Kidney (tissue), 22 donors: ENCODE measurements at places on chromosomes 11 and 22. TPM values are rescaled to one million over a fixed set of nuclear protein-coding genes. Genes with fewer than 3 reads are reported as not detected.

- no peak for DNase-seq
Measured at GRCh38 chr11:7499081-7499480, 13.8 kb downstream of the OLFML1 start.

- DNase-seq, result no peak
Measured at GRCh38 chr11:77322506-77322905, 21.0 kb upstream of the GDPD4 start.

GRCh38 chr22:27512283-27512761 lies 289.2 kb downstream of the MN1 start:
- DNase-seq, result peak; percentile 48

GRCh38 chr11:66489636-66490035 lies 9.4 kb downstream of the DPP3 start:
- no peak for DNase-seq

GRCh38 chr11:130826572-130826971 lies 89.7 kb downstream of the SNX19 start:
- no peak for DNase-seq

GRCh38 chr11:85313741-85314140 lies 313.4 kb downstream of the DLG2 start:
- no peak for DNase-seq

- peak; percentile 86 for DNase-seq
Measured at GRCh38 chr11:12235947-12236743, 125.8 kb downstream of the MICAL2 start.

- peak; percentile 67 for DNase-seq
Measured at GRCh38 chr11:63490551-63491239, at the start of gene PLAAT5. TSS of gene PLAAT5 (minus strand) at chr11:63491167. CDS start at chr11:63491034, 133 bp downstream.

DNA sequence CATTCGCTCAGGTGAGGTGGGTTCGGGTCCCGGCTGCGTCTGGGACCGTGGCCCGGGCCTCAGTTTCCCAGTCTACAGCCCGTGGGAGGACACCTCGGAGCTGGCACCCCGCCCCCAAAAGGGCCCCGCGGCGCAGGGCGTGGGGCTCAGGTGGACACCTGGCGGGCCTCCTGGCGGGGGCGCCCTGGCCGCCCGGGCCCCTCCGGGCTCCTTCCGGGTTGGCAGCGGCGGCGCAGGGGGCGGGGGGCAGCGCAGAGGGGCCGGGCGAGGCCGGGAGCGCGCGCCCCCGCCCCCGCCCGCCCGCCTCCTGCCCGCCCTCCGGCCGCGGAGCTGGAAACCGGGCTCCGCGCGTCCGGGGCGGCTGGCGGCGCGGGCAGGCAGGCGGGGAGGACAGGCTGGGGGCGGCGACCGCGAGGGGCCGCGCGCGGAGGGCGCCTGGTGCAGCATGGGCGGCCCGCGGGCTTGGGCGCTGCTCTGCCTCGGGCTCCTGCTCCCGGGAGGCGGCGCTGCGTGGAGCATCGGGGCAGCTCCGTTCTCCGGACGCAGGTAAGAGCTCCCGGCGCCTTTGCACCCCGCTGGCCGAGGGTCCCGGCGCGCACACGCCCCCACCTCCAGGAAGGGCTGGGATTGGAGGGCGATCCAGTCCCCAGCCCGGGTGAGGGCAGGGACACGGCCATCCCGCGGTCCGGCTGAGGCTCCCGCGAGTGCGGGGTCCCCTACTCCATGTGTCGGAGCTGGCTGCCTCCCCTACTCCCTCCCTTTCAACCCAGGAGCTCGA lies at the start of gene EMID1:
TSS of gene EMID1 (plus strand) at position 303 of the 778 bp plus-strand sequence. CDS start at position 446, 143 bp downstream.
- peak; percentile 75 for DNase-seq

- no peak for DNase-seq
Measured at GRCh38 chr11:2382129-2382517, 5.0 kb downstream of the CD81 start.

DNA sequence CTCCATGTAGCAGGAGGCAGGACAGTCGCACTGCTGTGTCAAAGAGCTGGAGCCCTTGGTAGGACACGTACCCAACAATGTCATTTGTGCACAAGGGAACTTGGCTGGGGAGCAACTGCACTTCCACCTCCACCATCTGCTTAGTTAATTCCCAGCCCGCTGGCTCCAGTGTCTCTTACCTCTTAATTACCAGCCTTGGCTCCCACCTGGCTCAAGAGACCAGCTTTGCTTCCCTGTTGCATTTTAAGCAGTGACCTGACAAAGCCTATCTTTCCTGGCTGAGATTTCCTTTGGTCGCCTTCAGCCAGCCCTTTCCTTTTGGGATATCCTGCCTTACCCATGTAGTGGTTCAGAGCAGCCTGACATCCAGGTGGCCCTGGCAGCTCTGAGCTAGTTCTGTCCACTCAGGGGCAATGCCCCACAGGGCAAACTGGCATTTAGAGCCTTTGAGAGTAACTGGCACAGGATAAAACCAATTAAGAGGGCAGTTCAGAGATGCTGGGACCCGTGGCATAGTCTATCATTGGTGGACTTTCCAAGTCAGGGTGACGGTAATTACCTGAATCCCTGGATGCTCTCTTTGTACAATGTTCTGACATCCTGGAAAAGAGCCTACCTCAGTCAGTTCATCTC lies 212.6 kb upstream of the SORL1-AS1 start:
- no peak for DNase-seq

DNA sequence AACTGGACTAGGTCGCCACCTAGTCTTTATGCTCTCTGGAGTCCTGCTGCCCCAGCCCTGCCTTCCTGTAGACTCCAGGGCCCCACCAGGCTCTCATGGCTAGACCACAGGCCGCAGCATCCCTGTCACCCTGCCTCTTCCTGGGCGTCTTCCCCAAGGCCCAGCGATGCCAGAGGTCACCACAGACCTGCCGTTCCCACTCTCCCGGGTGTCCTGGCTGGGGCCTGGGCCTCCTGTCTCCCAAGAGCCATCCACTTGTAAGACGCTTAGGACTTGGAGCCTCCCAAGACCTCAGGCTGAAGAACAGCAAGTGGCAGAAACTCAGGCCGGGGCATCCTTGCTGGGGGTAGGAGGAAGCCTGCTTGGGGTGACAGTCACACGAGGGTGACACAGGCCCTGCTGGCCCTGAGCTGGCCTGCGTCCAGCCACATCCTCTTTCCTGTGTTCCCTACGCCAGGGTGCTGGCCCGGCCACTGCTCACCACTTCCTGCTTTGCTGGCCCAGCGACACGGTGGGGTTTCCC lies 2.0 kb upstream of the TCIRG1 start:
- no peak for DNase-seq

DNA sequence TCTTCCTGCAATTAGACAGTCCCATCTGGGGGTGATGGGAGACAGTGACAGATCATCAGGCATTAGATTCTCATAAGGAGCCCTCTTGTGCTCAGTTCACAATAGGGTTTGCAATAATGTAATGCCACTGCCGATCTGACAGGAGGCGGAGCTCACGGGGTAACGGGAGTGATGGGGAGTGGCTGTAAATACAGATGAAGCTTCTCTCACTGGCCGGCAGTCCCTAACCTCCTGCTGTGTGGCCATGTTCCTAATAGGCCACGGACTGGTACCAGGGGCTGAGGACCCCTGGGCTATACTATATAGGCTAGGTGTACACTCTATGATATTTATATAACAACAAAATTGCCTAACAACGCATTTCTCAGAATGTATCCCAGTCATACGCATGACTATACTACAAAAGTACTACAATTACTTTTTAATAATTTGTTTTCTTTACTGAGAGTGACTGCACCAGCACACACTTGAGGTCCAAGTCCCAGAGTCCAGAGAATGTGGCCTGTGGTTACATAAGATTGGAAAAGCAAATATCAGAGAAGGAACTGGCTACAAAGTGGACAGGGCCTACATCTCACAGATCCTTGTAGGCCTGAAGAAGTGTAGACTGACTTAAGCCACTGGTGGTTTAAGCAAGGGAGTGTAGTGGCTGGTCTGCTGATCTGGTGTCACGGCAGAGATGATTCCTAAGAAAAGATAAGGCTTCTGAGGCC lies 200.0 kb downstream of the LARGE1 start:
- DNase-seq, result no peak

DNA sequence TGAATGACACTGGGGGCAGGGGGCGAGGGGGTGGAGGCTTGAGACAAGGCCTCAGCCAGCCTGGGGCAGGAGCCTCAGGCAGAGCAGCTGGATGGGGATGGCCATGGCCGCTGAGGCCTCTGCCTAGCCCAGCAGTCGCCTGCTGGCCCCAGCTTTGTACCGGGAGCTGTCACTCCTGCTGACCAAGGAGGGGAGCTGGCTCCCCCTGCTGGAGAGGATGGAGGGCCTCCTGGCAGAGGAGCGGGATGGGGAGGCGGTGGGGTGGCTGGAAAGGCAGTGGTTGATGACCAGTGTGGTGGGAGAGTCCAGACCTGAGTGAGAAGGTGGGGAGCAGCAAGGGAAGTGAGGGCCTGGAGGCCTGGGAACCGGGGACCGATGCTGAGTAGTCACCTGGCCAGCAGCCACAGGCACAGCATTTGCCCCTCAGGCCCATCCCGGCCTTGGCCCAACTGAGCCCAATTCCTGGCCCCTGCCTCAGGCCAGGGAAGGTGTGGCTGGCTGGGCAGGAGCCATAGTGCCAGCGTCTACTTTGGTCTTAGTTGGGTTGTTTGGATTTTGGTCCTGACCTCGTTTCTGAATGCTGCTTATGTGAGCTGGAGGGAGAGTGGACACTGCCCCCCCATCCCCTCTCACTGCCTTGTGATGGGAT lies 6.0 kb upstream of the SUSD2 start:
- DNase-seq, result peak; percentile 68

- DNase-seq, result no peak
Measured at GRCh38 chr11:763549-764321, 13.6 kb downstream of the GATD1 start.

DNA sequence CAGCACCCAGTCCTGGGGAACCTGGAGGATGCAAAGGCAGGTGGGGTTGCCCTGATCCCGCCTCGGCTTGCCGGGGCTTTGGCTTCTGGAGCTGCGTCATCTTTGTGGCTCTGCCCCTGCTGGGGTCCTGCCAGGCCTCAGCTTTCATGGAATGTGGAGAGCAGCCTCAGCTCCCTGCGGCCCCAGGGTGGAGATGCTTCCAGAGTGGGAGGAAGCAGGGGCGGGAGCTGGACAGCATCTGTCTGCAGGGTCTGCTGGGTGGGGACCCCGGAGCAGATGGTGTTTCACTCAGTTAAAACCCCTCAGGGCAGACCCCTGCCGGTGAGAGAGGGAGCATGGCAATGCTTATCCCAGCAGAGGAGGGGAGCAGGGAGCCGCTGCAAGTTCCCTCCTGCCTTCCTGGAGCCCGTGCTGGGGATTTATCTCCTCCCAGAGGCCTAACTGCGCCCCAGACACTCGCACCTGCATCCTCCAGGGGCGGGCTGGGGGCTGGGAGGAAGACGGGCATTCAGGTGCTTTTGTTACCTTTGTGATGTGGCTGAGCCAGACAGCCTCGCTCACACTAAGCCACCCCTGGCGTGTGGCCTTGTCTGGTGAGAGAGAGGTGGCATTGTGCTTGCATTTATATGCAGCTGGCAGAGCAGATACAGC lies 15.7 kb downstream of the GRIK4 start:
- DNase-seq, result peak; percentile 83

- no peak for DNase-seq
Measured at GRCh38 chr22:28015676-28016601, 96.9 kb upstream of the PITPNB start.

- no peak for DNase-seq
Measured at GRCh38 chr11:44067266-44067665, 1.2 kb downstream of the ACCS start.

The HEPN1 gene
- total RNA-seq, result not detected

The TMEM135 gene
- total RNA-seq, result 24.6 TPM

The RANGAP1 gene
- total RNA-seq, result 38.8 TPM

The FIBIN gene
- total RNA-seq, result 85.4 TPM

The EHF gene
- 65.5 TPM for total RNA-seq

The USP2 gene
- 30.4 TPM for total RNA-seq

The BACE1 gene
- 24.5 TPM for total RNA-seq

The FREY1 gene
- total RNA-seq, result 1.0 TPM
